ENCODE measurements at places on chromosomes 1 and 21.

GRCh38 chr1:22855668-22856606 is 116.7 kb downstream of the LACTBL1 start:
- no peak for DNase-seq

- peak; percentile 84 for DNase-seq
Observed at GRCh38 chr1:12040457-12041051, 21.3 kb downstream of the MIIP start.

DNA sequence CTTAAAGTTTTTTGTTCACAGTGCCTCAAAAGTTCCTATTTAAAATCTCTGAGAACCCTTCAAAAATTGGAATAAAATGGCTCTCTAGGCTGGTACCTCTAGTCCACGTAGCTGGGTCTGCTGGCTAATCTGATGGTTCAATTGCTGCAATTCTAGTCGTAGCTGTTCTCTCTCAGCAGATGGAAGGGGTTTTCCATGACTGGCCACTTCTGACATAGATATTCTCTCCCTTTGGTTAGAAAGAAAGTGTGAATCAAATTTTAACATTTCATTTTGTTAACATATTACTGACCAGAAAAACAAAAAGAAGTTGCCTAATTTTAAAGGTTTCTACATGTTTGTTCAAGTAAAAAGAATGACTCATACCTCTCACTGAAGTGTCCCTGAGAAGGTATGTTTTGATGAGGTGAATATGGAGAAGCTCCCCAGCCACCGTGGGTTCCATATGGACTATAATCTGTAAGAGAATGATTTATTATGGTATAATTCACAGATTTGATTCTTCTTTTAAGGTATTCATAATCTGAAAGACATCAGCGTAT is 29.3 kb upstream of the SERPINC1 start:
- no peak for DNase-seq

- DNase-seq: peak; percentile 99
Observed at GRCh38 chr1:219324629-219325367, 151.1 kb downstream of the LYPLAL1 start.

DNA sequence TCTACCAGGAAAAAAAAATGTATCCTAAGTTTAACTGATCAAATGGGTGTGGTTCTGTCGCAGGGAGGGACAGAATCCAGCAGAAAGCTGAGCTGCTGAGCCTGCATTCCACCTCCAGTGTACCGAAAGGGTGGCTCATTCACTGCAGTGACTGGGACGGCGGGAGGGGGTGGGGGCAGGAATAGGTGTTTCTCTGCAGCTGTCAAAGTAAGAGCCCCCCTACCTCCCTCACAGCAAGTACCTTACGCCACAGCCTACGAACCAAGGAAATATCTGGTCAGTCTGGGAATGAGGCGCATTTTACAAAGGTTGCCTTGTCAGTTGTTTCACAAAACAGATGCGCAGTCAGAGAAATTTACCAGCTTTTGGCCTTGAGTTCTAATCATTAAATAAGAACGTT is 1.7 kb downstream of the S100B start:
- peak; percentile 2 for DNase-seq

DNA sequence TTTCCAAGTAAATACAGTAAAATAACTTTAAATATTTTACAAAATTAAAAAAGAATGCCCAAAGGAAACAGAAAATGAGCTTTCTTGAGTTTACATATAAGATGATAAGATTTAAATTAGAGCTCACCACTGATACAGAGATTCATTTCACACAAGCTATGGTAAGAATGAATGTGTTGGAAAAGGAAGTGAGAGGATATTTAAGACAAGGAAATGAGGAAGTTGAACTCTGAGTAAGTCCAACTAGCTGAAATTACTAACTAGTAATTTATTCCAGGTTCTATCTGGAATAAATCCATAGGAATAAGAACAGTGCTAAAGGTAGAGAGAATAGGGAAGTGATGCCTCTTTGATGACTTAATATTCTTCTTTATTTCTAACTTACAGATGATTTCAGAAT is 42.4 kb downstream of the FNBP1L start:
- DNase-seq: no peak
